ENCODE measurements at places on chromosomes 2 and 18. TPM values are rescaled to one million over a fixed set of nuclear protein-coding genes. Genes with fewer than 3 reads are reported as not detected.

DNA sequence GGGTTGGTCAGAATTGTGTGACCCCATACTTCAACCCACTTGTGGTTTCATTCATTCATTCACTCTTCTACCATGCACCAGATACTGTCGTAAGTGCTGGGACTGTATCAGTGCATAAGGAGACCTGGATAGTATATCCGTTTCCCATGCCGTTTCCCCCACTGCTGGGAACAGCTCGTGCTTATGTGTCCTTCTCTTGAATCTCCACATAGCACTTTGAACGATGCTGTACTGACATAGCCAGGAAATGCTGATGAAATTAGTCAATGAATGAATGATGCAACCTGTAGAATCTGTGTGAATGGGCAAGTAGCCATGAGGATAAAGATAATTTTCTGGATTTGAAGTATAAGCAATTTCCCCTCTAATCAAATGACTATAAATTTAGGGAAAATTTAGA is 276.1 kb downstream of the BCL2 start:
- DNase-seq = no peak

DNA sequence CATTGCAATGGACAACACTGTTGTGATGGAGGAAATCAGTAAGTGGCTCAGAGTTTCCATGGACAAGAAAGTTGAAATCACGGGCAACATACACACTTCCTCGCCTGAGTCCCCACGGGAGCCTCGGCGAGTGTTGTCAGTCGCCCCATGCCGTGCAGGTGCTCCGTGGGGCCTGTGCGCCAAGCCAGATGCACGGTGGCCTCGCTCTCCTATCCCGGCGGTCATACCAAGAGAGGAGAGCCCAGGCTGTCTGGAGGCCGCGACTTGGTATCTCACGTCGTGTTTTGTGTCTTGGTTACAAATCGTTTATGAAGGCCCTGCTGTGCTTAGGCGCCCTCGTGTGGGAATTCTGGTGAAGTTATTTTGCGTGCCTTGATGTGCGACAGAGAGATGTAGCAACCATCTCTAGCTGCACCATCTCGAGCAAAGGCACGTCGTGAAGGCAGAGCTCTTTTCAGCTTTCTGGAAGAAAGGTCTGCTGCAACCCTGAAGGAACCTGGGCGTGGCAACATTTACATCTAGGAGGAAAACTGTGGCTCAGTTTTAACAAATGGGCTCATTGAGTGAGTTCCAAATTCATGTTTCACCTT is 21.8 kb downstream of the ATG4B start:
- peak; percentile 89 for DNase-seq

GRCh38 chr18:33630476-33630875 is 52.5 kb downstream of the ASXL3 start:
- no peak for DNase-seq

- no peak for DNase-seq
Measured at GRCh38 chr2:147530033-147530432, 314.8 kb upstream of the ACVR2A start.

- no peak for DNase-seq
Measured at GRCh38 chr18:45651275-45651674, 36.0 kb downstream of the SLC14A2 start.

DNA sequence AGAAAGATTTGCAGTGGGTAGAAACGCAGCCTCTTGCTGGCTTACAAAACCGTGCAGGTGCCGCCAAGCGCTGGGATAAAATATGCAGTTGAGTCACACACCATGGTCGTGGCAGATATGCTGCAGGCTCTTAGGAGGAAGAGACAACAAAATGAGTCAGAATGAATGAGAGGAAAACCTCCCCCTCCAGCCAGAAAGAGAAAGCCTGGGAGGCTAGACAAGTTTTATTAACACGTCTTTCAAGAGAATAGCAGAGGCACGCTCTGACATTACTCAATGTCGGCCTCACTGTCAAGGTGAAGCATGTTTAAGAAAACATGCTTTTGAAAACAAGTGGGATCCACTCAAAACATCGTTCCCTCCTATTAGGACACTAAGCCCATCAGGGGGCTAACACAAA is 37.1 kb upstream of the ZCCHC2 start:
- DNase-seq = peak; percentile 69

The GPR45 gene
- total RNA-seq = not detected

The RAX gene
- total RNA-seq = not detected

GRCh38 chr2:238138331-238139195 is at the start of gene KLHL30:
KLHL30 (plus strand) TSS chr2:238138668; CDS start chr2:238140755, 2,087 bp downstream.
- DNase-seq = no peak

- DNase-seq = peak; percentile 57
Measured at GRCh38 chr2:239882331-239882732, 142.8 kb downstream of the NDUFA10 start.

DNA sequence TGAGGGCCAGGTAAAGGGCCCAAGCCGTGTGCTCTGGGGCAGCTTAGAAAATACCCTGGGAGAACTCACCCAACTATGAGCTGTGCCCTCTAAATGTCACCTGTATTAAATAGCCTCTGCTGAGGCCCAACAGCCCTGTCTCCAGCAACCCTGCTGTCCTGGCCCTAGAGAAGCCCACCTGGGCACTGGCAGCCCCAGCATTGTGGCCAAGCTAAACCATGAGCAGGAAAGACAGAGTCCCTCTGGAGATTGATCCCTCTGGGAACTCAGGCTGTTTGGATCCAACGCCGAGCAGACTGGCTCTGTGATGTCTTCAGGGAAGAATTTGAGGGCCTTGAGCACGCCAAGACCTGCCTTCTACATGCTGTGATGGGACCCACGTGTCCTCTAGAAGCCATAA is 126.5 kb downstream of the TTC32 start:
- no peak for DNase-seq

The FAM110C gene
- 16.8 TPM for total RNA-seq

The CERKL gene
- total RNA-seq = not detected

DNA sequence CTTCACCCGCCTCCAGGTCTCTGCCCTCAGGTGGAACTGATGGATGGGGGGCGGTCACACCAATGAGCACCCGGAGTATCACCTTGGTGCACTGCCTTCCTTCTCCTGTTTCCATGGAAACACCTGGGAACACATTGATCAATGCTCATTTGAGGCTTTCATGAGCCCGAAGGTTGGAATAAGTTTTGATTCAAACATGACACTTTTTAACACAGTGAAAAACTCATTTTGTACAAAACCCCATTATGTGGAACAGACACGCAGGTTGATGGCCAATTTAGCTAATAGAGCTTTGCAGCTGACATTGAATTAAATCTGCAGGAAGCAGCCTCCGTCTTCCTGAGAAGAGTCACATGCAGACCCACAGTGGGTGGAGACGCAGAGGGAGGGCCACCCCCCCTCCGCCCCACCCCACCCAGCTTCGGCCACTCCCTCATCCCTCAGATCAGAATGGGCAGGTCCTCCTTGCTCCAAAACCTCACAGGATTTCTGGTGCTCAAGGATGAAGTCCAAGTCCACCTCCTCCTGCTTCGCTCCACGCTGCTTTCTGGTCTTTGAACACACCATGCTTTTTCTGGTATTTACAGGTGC is 96.0 kb upstream of the MYCN start:
- DNase-seq = no peak

GRCh38 chr2:127121776-127122176 is 14.8 kb upstream of the BIN1 start:
- no peak for DNase-seq

DNA sequence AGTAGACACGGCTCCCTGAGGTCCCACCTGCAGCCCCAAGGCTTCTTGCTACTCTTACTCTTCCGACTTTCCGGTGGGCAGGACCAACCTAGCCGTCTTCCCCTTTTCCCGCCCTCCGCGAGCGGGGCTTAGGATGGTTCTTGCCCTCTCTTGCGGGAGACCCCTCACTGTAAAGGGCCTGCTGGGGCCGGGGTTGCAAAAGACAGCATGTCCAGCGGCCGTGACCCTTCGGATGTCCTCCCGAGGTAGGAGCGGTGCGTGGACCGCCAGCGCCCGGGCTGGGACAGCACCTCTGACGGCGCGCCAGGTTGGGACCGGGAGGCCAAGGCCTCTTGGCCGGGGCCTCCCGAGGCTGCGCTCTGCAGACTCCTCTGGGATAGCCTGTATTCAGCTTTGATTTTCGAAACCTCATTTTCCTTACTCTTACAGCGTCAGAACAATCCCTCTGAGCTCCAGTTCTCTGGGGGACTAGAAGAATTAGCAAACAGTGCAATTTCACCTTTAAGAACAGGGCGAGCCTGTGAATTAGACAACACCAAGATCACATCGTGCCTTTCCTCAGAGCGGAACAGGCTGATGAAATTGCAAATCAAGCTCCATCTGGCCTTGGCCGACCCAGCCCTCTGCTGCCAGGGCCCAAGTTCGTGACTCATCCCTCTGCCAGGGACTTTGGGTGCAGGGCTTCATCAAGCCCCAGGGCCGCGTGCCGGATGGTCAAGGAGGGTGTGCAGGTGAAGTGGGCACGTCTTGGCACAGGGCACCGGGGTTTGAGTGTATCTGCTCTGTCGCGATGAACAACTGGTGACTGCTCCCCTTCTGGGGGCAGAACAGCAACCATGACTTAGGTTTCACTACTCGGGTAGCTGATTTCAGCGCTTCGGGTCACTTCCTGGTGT is 777 bp downstream of the MOCOS start:
- DNase-seq = no peak

DNA sequence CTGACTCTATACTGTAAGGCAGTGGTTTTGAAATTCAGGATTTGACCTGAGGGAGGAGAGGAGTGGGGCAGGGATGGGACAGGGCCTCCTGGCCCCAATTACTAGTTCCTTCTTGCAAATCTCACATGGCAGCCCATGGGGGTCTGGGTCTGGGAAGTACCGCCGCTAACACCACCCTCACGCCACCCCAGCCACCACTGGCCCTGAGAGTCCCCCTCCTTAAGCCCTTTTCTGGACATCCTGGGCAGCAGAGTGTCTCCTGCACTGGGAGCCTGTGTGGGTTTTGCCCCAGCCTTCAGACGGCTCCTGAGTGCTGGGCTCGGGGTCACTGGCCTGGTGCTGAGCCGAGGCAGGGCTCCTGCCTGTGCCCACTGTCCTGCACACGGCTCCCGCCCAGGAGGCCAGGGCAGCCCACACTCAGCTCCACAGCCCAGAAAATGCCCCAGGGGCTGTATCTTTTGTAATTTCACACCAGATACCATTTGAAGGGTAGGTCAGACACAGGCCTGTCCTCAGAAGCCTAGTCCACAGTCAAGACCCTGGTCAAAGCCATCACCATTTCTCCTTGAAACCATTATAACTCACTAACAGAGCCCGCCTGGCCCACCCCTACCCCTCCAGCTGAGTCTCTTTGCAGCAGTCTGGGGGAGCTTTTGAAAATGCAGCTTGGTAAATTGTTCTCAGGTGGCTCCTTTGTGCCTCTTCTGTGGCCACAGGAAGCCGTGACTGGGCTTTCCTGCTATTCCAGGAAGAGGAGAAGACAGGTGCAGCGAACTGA is 55.1 kb downstream of the CYP27C1 start:
- no peak for DNase-seq

- DNase-seq = no peak
Measured at GRCh38 chr2:20067992-20068584, 16.7 kb upstream of the LAPTM4A start.

The GPR39 gene
- not detected for total RNA-seq

DNA sequence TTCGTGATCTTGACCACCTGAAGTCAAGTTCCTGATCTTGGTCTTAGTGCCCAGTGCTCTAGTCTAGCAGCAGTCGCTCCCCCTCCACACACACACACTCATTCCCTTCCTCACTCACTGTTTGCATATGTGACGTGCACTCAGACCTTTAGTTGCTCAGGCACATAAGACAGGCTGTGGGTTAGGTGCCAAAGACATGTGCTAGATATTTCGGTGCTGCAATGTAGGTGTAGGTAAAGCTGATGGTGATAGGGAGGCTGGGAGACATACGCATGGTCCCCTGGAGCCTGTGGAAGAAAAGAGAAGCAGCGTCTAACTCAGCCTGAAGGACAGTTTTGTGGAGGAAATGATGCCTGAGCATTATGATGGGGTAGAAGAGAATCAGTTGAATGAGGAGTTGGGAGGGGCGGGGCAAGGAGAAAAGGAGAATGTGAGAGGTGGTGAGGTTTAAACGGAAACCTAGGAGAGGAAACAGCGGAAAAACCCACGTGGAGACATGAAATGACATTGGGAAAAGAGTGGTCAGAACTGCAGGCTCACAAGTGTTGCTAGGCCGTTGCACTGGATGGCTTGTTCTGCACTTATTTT is 3.8 kb downstream of the TTC39C start:
- no peak for DNase-seq

- DNase-seq = no peak
Measured at GRCh38 chr2:182207049-182207746, 219.6 kb downstream of the PDE1A start.

GRCh38 chr18:8990276-8991031 is 112.0 kb upstream of the NDUFV2 start:
- DNase-seq = peak; percentile 64

DNA sequence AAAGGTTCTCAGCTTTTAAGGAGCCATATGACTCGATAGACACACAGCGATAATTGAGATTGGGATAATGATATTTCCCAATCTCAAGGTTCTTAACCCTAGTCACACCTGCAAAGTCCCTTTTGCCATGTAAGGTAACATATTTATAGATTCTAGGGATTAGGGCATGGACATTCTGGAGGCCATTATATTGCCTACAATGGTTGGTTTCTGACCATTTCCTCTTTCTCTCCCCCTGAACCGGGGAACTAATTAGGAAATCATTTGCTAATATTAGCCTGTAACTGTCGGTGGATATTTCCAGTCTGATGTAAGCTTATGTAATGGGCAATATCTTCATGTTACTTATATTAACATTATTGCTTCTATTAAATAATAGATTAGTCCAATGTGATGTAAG is 40.8 kb upstream of the ARHGAP15 start:
- DNase-seq = no peak

The PXDN gene
- total RNA-seq = 71.6 TPM

DNA sequence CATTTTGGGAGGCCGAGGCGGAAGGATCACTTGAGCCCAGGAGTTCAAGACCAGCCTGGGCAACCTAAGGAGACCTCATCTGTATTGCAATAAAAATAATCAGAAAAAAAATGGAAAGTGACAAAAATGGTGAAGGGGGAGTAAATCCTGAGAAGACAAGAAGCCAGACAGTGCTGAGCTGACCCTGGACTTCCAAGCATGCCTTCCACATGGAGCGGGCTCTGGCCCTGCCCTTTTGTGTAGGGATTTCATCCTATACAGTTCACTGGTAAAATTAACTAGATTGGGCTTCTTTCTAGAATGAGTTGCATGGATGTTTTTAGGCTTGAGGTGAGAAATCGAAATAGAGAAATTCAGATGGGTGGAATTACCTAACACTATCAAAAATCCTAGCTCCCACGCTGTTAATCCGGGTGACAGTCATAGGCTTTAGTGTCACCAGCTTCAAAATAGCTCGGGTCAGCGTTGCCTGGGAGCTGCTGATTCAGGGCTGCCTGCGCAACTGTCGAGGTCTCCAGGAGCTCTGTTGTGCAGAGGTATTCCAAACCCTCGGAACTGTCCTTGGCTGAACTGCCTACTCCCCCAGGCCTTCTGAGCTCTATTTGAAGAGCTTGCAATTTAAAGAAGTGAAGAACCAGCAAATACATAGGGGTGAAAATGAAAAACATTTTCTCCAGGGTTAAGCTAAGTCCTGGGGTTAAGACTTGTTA is 21.5 kb upstream of the ZNF532 start:
- no peak for DNase-seq

Data from stomach (tissue), 19 donors.